ENCODE measurements at places on chromosomes 6 and 20.

GRCh38 chr20:8535403-8536261, 403.6 kb downstream of the PLCB1 start:
- no peak for DNase-seq

- DNase-seq: no peak
These were observed 70.3 kb downstream of the PREP start for GRCh38 chr6:105332576-105332975.

DNA sequence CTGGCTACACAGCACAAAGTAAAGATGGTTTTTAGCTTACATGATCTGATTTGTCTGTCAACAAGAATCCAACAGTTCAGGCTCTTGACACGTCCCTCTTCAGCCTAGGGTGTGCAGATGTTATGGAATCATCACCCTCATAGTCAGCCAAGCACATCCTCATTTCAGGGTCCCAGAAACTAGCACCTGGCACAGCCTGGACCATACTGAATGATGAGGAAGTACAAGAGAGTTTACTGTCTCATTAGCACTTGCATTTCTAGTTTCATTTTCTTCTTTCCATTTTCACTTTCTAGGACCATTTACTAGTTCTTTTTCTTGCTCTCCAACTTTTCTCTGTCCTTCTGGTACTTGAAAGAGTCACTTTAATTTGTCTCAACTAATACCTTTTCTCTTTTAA, 6.5 kb downstream of the RIPOR2 start:
- DNase-seq: no peak

DNA sequence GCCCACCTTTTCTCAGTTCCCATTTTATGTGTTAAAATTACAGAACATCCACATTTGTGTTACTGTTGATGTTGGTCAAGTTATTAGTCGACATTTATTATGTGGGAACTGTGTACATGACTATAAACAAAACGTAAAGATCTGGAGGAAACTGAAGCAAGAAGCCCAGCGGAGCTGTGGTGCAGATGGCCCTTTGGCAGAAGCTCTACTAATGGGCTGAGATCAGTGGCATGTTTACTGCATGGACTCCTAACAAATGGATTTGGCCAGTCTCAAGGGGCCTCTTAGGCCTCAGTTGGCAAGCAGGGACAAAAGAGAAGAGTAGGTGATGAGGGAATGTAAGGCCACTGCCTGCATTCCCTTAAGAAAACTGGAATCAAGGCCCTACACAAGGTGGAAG, 282.1 kb upstream of the TCF21 start:
- DNase-seq: no peak

DNA sequence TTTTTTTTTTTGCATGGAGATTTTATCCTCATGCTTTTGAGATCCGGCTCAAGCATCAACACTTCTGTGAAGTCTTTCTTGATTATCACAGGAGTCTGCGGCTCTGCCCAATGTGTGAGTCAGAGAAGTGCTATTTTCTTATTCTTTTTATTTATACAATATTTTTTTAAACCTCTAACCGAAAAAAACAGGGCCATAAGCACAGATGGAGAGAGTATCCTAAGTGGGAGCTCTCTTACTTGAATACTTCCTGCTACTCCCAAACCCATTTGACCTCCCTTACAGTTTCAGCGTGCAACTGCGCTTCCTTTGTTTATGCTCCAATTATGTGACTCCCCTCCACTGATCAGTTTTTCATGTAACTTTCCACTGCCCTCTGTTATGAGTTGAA, 8.7 kb upstream of the ATXN1 start:
- DNase-seq: peak; percentile 90

GRCh38 chr20:6566821-6567220, 200.7 kb upstream of the BMP2 start:
- peak; percentile 49 for DNase-seq

- DNase-seq: no peak
These were observed 1.9 kb upstream of the AFDN start for GRCh38 chr6:167824591-167825331.

GRCh38 chr6:209432-210103, 82.7 kb upstream of the DUSP22 start:
- DNase-seq: no peak

DNA sequence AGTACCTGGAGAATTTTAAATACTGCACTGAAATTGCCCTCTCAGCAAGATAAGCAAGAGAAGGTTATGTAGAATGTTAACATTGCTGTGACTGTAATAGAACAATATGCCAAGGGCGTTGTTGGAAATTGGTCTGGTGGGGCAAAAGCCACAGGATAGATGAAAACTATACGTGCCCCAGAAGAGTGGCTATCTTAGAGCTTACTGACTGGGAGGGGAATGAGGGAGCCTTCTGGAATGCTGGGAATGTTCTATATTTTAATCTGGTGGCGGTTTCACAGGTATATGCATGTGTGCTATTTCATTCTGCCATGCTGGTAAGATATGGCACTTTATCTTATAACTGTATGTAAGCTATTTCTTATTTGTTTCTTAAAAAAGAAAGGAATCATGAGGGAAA, 35.2 kb upstream of the YWHAB start:
- DNase-seq: no peak

- peak; percentile 33 for DNase-seq
These were observed 257.8 kb downstream of the GMDS start for GRCh38 chr6:1987640-1988039.

DNA sequence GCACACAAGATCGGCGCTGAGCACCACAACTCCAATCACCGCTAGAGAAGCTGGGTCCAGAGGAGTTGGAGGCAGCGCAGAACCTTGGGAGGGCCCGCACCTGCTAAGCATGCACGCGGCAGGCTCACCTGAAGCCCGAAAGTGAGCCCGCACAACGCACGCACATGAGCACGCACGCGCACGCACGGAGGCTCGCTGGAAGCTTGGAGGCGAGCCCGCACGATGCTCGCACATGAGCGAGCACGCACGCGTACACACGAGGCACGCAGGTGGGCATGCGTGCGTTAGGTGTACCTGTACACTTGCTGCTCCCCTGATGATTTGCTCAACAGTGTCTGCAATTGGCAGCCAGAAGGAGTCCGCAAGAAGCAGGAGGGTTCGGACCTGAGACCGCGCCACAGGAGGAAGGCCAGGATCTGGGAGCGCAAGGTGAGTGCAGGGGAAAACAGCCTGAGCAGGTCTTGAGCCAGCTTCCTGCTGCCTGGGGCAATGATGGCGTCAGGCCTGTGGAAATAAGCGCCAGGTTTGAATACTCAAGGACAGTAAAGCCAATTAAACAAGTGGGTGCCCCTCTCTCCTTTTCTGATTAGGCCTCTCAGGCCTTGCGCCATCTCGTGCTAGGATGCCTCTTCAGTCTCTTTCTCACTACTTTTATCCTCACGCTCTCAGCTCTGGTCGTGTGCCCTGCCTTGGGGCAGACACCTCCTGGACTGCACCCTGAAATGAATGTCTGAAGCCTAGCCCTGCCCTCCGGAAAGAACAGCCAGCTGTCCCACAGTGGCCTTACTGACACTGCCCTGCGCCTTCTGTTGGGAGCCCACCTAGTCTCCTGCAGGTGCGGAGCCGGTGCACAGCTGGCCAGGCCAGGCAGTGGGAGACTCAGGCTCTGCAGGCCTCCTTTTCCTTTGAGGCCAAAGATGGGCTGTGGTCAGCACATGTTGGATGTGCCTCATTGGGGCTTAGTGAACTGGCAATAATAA, 340.4 kb downstream of the CDC5L start:
- no peak for DNase-seq

- no peak for DNase-seq
These were observed 6.6 kb downstream of the APOBEC2 start for GRCh38 chr6:41059556-41059955.

DNA sequence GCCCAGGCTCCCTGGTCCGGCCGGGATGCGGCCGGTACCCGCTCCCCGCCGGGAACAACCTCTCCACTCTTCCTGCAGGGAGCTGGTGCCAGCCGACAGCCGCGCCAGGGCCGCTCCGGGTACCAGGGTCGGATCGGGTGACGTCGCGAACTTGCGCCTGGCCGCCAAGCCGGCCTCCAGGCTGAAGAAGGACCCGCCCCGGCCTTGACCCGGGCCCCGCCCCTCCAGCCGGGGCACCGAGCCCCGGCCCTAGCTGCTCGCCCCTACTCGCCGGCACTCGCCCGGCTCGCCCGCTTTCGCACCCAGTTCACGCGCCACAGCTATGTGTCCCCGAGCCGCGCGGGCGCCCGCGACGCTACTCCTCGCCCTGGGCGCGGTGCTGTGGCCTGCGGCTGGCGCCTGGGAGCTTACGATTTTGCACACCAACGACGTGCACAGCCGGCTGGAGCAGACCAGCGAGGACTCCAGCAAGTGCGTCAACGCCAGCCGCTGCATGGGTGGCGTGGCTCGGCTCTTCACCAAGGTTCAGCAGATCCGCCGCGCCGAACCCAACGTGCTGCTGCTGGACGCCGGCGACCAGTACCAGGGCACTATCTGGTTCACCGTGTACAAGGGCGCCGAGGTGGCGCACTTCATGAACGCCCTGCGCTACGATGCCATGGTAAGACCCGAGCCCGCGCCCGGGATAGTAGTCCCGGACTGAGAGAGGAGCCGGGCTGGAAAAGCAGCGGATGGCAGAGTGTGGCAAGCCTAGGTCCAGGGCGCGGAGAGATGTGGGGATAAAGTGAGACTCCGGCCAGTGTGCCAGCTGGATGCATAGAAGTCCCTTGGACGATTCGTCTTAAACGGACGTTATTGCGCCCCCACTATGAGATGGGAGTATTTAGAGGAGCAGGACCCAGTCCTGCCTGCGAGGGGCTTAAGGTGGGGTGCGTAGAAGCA, at the start of gene NT5E:
Gene NT5E, plus strand, starts transcription at position 266 of the 942 bp plus-strand sequence. Its CDS starts 57 bp downstream, at position 323.
- DNase-seq: no peak

GRCh38 chr6:20777801-20778200, 243.5 kb downstream of the CDKAL1 start:
- DNase-seq: no peak

DNA sequence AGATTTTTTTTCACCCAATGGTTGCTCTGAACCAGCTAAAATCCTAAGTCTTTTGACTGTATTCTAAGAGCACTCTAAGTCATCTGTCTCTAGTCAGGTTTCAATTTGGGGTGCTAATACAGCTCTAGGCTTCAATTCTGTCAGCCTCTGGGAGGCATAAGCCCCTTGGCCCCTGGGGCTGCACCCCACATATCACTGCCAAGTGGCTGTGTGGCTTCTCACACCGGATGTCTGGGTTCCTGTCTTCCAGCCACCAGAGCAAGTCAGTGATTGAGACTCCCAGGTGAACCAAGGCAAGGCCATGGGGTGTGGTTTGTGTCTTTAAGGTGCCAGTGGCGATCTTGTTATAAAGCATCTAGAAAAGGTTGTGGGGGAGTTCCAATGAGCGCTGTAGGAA, 136.5 kb downstream of the TMEM242 start:
- DNase-seq: no peak

GRCh38 chr20:8414586-8415274, 282.7 kb downstream of the PLCB1 start:
- DNase-seq: peak; percentile 74

- no peak for DNase-seq
These were observed 118.3 kb upstream of the FBXL4 start for GRCh38 chr6:99066044-99066443.

- no peak for DNase-seq
These were observed 22.0 kb upstream of the QKI start for GRCh38 chr6:163392533-163392932.

DNA sequence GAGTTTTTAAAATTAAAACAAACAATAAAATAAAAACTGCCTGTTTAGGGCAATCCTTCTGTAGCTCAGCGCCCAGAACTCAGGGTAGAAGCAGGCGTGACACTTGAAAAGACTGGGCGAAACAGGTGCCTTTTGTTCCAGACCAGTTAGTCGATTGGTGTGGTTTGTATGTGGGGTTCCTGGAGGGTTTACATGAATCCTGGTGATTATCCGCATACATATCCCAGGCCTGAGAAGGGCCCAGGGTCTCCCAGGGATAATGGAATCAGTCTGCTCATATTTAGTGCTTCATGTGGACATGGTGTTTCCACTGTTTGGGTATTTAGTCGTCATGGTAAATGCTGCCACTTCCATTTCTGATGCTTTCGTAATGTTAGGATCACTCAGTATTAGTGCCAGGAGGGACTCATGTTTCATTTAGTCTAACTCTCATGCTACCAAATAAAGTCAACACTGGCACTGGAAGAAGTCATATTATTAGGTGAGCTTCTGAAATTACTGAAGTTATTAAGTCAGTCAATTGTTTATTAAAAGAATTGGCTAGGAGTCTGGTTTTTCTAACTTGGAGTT, 116.5 kb downstream of the SAMD5 start:
- DNase-seq: no peak

DNA sequence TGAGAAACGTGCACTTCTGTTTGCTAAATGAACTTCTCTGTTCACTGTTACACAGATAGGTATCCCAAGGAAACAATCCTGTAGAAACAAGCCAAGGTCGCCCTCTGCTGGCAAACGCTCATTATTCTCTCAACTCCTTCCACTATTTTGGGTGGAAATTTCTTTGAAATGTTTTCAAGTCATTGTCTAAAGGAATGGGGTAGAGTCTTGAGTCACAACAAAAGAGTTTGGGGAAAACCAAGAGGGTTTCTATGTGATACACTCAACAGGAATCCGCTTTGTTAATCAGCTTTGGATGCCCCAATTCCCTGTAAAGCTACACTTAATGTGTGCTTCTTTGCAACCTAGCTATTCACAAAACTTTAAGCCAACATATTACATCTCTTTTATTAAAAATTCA, 4.6 kb upstream of the RAE1 start:
- peak; percentile 50 for DNase-seq

- no peak for DNase-seq
These were observed 110.5 kb downstream of the LRFN2 start for GRCh38 chr6:40476673-40477072.

DNA sequence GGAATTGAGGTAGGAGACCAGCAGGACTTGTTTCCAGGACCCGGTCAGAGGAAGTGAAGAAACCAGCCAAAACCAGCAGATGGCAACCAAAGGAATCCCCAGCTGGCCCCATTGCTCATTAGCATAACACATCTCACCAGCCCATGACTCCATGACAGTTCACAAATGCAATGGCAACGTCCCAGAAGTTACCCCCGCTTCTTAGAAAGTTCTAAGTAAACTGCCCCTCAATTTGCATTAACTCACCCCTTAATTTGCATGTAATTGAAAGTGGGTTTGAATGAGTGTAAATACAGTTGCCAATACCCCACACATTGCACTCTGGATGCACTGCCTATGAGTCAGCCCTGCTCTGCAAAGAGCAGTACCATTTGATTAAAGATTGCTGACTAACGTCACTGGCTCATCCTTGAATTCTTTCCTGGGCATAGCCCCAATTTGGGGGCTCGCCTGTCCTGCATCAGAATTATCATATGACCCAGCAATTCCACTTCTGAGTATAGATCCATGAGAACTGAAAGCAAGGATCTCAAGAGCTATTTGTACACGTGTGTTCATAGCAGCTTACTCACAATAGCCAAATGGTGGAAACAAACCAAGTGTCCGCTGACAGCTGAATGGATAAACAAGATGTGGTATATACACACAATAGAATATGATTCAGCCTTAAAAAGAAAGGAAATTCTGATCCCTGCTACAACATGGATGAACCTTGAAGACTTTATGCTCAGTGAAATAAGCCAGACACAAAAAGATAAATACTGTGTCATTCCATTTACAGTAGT, 36.4 kb downstream of the MYLK4 start:
- DNase-seq: peak; percentile 29

DNA sequence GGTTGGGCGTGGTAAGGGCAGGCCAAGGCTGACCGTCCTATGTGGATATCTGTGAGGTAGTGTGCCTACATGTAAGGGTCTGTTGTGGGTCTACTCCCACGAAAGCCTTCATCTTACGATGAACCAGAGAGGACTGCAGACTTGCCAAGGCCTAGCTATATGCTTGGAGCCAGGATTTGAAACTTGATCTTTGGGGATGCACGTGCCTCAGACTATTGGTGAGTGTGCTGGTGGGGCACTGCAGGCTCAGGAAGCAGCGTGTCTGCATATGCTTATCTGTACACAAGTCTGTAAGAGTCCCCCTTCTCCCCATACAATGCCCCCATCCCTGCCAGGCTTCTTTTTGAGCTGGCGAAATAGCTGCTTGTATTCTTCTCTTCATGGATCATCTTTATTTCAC, 17.9 kb downstream of the PLCG1 start:
- DNase-seq: no peak
